ENCODE measurements at places on chromosomes 13 and 19.

DNA sequence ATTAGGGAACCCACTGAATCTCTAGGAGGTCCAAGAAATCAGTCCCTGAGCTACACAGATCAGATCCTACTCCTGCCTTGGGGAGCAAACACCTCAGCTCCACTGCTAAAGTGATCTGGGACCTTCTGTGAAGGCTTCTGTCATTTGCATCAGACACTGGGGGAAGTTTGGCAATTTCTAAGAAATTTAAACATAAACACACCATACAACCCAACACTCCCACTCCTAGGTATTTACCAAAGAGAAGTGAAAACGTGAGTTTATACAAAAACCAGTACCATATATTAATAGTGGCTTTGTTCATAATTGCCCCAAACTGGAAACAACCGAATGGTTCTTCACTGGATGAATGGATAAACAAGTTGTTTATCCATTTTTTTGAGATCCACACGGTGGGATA, 7.3 kb upstream of the TYROBP start:
- DNase-seq, result no peak

GRCh38 chr19:50461066-50461875, 15.0 kb upstream of the EMC10 start:
- peak; percentile 52 for DNase-seq

- DNase-seq, result no peak
Measured at GRCh38 chr13:75581874-75582640, 32.5 kb downstream of the UCHL3 start.

DNA sequence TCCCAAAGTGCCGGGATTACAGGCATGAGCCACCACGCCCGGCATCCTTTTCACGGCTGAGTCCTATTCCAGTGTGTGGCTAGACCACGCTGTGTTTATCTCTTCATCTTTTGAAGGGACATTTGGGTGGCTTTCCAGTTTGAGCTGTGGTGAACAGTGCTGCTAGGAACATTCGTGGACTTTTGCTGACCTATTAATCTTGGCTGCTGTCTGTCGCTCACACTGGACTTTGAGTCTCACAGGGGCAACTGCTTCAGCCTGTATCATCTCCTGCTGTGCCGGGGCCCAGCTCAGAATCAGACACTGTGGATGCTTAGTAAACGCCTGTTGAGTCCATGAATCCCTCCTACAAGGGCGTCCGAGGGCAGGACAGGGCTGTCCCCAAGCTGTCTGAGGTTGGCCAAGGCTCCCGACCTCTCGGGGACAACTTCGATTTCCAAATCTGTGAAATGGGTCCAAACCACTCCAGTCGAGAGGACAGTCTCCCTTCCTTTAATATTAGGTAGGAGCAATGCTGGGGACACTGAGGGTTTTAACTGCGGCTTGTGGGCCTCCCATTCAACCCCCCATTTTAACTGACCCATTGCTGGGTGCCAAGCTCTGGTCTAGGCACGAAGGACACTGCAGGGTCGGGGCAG, 48.4 kb downstream of the SMIM24 start:
- DNase-seq, result no peak

GRCh38 chr13:106220211-106220610, 315.3 kb downstream of the EFNB2 start:
- DNase-seq, result no peak

DNA sequence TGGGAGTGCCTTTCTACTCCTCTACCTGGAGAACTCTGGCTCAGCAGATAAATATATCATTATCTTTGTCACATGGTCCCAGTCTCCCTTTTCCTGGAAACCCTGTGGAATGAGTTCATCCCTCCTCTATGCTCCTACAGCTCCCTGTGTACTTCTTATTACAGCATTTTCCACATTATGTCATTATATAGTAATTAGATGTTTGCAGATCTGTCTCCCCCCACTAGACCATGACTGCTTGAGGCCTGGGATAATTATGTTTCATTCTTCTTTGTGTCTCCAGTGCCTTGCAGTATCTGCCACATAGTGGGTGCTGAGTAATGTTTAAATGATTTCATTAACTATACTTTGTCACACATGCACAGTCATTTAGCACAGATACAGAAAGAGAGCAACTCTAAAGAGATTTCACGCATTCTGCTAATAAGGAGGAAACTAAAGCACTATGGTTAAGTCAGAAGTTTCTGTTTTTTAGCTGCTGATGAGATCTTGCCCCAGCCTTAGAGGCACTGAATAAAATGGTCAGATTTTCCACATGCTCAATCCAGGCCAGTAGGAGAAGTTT, 66.1 kb upstream of the DIAPH3 start:
- no peak for DNase-seq

DNA sequence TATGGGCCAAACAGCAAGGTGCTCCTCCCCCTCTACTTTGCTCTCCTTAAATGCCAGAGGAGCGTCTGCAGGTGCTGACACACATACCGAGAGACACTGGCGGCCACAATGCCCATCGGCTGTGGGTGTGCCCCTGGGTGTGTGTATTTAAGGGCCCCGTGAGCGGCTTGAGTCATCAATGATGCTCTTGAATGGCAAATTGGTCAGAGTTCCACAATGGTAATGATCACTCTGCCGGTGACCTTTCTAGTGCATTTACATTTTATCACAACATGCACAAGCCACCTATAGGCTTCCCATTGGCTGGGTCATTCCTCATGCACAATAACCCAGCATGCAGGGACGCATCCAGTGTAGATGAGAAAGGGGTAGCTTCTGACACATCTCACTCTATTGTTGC, 124.8 kb downstream of the ZNF536 start:
- no peak for DNase-seq

- no peak for DNase-seq
Measured at GRCh38 chr13:85095418-85096272, 703.6 kb downstream of the SLITRK6 start.

DNA sequence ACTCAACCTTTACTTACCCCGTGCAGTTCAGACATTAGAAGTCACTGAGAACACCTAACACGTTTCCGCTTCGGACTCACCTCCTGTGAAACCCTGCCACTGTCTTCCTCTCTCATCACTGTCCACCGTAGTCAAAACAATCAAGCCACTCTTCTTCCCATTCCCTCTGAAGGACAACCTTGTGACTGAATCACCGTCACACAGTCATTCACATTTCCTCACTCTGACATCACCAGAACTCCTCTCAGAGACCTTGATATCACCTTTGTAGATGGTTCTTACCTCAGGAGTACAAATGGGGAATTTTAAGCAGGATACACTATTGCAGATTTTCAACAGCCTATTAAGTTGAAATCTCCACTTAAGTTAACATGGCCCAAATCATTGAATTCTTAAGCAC, 1.3 kb upstream of the KBTBD6 start:
- no peak for DNase-seq

DNA sequence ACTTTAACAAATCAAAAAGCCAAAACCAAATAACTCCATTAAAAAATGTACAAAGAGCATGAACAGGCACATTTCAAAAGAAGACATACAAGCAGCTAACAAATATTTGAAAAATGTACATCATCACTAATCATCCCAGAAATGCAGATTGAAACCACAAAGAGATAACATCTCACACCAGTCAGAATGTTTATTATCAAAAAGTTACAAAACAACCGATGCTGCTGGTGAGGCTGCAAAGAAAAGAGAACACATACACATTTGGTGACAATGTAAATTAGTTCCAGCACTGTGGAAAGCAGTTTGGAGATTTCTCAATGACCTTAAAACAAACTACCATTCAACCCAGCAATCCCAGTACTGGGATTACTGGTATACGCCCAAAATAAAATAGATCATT, 756.0 kb upstream of the PCDH20 start:
- no peak for DNase-seq

DNA sequence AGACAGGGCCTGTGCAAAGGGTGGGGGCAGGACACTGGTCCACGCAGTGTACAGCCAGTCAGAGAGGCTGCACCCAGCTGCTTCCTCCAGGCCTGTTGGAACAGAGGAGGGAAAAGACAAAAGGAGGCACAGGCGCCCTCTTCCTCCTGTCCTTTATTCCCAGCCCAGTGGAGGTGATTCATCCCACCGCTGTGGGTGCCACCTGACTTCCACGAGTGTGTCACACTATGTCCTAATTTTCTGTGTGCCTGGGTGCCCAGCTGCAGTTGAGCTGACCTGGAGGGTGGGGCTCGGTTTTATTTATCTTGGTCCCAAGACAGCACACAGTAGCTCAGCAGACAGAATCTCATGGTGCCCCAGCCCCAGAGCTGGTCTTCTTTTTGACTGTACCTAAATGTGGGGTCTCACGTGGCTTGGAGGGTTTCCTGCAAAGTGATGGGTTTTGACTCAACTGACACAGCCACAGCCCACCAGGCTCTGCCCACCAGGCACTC, 9.0 kb downstream of the EPS15L1 start:
- DNase-seq, result no peak

All from activated gamma-delta T cell treated with Interleukin-2 at 50 U/mL for 16 hours (primary cell).